ENCODE measurements at places on chromosomes 6 and 20.

DNA sequence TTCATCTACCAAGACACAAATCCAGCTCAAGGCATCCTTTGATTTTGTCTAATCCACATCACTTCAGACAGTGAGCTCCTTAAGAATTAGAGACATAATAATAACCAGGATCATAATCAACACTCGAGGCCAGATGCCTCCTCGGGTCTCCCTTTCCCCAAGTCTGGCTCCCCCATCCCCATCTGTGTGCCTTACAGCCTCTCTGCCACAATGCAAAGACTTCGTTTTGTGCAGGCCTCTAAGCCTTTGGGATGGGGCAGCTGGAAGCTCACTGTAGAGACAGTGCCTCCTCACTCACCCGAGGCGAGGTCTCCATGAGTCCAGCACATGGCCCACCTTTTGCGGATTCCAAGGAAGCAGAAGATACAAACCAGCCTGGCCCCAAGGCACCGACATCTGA is 30.3 kb downstream of the LRFN2 start:
- H3K4me3 ChIP-seq = no peak overlapping the region
- H3K4me1 ChIP-seq = no peaks in the 10 kb centered on the region
- H3K36me3 ChIP-seq = no peaks in the 10 kb centered on the region
- peaks cover 26% of the 10 kb centered on the region for H3K27me3 ChIP-seq
- ATAC-seq = no peak

DNA sequence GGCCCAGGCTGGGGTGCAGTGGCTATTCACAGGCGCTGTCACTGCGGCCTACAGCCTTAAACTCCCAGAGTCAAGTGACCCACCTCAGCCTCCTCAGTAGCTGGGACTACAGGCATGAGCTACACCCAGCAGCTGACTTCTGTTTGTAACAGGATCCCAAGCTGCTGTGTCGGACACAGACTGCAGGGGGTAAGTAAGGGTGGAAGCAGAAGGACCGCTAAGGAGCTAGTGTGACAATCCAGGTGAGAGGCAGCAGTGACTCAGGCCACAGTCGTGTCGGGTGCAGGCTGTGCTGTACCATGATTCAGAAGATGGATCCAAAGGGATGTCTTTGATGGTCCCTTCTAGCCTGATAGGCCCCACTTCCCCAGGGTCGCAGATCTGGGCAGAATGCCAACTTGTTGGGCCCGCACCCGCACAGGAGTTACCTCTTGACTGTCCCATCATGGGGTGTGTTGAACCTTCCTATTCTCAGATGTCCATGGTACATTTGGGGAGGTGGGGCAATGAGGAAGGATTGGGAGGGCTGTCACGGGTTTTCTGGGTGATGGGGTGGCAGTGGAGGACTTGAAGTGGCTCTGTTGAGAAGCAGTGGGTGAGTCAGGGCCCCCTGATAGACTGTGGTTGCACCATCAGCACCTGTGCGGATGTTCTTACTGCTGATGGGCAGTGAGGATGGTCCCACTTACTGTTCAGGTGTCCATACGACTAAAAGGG is 25.3 kb downstream of the AAR2 start:
- H3K36me3 ChIP-seq = peaks cover 8% of the 10 kb centered on the region
- no peaks in the 10 kb centered on the region for H3K4me1 ChIP-seq
- ATAC-seq = no peak
- H3K27me3 ChIP-seq = no peaks in the 10 kb centered on the region
- H3K4me3 ChIP-seq = no peak overlapping the region

- H3K27me3 ChIP-seq = no peaks in the 10 kb centered on the region
- peak; percentile 76 for ATAC-seq
- H3K4me3 ChIP-seq = peak overlapping the region; percentile 31
- peaks cover 9% of the 10 kb centered on the region for H3K4me1 ChIP-seq
- no peaks in the 10 kb centered on the region for H3K36me3 ChIP-seq
- H3K27ac ChIP-seq = no peak overlapping the region
Observed at GRCh38 chr6:166989427-166990032, 9.7 kb upstream of the CEP43 start.

GRCh38 chr6:107488875-107489635 is 862 bp upstream of the SOBP start:
- H3K27me3 ChIP-seq = peaks cover 33% of the 10 kb centered on the region
- peaks cover 26% of the 10 kb centered on the region for H3K4me1 ChIP-seq
- H3K27ac ChIP-seq = peak overlapping the region; percentile 64
- H3K4me3 ChIP-seq = peak overlapping the region; percentile 87
- H3K36me3 ChIP-seq = no peaks in the 10 kb centered on the region

DNA sequence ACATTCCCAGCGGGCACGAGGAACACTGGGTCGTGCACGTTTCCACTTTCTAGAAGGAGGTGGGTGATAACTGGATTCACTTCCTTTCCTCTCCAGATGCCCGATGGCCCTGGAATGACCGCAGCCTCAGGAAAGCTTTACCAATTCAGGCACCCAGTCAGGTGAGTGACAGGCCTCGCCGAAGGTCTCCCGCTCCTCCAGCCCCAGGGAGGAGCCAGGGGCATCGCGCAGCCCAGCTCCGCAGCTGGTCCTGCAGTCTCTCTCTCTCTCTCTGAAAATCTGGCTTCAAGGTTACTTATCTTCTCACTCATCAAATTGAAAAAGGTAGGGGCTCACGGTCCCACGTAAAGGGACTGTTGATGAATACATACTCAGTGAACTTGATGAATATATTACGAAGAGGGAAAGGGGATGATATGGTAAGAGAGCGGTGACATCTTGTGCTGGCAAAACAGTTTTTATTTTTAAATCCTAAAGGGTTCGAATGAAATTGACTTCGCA is 891 bp downstream of the RIPPLY2 start:
- no peaks in the 10 kb centered on the region for H3K36me3 ChIP-seq
- no peak overlapping the region for H3K27ac ChIP-seq
- H3K4me1 ChIP-seq = peaks cover 20% of the 10 kb centered on the region
- H3K27me3 ChIP-seq = peaks cover 68% of the 10 kb centered on the region
- ATAC-seq = no peak

DNA sequence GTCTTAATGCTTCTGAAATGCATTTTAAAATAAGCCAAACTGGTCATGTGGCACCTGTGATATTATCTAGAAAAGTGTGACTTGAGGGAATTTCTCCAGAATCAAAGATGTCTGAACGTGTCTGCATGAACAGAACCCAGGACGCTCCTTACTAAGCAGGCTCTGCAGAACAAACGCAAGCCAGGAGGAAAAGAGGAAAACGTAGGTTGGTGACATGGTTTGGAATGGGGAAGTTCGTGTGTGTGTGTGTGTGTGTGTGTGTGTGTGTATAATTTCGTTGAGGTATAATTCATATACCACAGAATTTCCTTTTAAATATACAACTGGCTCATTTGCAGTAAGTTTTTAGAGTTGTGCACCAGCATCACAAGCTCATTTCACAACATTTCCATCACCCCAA is 200.5 kb upstream of the FOXQ1 start:
- H3K27ac ChIP-seq = no peak overlapping the region
- H3K4me1 ChIP-seq = no peaks in the 10 kb centered on the region
- no peak for ATAC-seq
- H3K27me3 ChIP-seq = peaks cover 12% of the 10 kb centered on the region
- H3K4me3 ChIP-seq = no peak overlapping the region

DNA sequence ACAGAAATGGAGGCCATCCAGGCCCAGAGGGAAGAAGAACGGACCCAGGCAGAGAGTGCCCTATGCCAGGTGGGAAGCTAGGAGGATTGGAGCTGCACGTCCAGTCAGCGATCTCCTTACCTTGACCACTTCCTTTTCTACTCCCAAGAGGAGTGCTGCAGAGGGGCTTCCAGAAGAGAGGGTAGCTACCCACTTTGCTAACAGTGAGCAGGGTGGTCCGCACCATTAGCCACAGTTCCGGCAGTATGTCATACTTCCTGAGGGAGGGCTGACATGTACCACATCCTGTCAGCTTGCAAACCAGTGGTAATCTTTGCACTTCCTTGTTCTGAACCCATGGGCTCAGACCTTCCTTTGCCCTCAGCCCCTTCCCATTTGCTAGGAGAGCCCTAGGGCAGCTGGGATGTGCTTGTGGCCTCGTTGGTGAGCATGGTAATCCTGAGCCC is 35.4 kb downstream of the CEP250 start:
- no peaks in the 10 kb centered on the region for H3K27me3 ChIP-seq
- ATAC-seq = peak; percentile 100
- H3K4me3 ChIP-seq = peak overlapping the region; percentile 100
- peaks cover 42% of the 10 kb centered on the region for H3K36me3 ChIP-seq

DNA sequence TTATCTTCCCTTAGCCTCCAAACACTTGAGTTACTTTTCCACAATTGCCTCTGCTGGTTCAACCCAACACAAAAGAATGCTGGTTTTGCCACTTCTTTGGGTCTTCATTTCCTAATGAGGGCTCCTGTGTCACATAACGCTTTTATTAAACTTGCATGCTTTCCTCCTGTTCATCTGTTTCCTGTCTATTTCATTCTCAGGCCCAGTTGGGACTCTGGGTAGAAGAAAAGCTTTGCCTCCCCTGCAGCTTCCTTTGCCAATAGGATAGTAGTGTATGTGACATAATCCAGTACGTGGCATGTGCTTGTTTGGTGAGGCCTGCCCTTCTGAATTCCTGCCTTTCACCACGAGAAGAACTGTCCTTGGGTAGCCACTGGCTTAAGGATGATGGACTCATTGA is 529.3 kb upstream of the AGPAT4 start:
- no peak for ATAC-seq
- H3K27me3 ChIP-seq = no peaks in the 10 kb centered on the region
- H3K36me3 ChIP-seq = no peaks in the 10 kb centered on the region
- no peaks in the 10 kb centered on the region for H3K4me1 ChIP-seq

GRCh38 chr6:163823577-163823976 is 409.1 kb downstream of the QKI start:
- peaks cover 28% of the 10 kb centered on the region for H3K27me3 ChIP-seq
- H3K27ac ChIP-seq = no peak overlapping the region
- H3K4me3 ChIP-seq = no peak overlapping the region
- ATAC-seq = no peak

GRCh38 chr20:32278199-32278643 is 770 bp downstream of the KIF3B start:
- no peaks in the 10 kb centered on the region for H3K27me3 ChIP-seq
- H3K4me3 ChIP-seq = peak overlapping the region; percentile 87

DNA sequence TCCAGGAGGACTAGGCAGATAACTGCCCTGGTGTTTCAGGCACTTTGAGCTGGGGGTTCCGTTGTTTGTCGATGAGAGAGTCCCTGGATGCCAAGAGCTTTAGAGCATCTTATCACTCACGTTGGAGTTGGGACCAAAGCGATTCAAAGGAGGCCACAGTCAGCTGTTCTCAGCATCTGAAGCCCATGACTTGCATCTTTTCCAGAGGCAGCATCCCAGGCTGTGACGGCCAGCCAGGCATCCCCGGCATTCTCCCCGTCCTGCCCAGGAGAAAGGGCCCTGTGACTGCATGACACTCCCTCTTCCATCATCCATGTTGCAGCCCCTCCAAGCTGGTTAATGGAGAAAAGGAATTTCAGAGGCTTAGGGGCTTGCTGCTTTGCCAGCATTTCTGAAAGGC is 520.3 kb downstream of the CDH26 start:
- no peak overlapping the region for H3K27ac ChIP-seq
- no peaks in the 10 kb centered on the region for H3K27me3 ChIP-seq
- H3K4me3 ChIP-seq = no peak overlapping the region
- no peaks in the 10 kb centered on the region for H3K4me1 ChIP-seq

DNA sequence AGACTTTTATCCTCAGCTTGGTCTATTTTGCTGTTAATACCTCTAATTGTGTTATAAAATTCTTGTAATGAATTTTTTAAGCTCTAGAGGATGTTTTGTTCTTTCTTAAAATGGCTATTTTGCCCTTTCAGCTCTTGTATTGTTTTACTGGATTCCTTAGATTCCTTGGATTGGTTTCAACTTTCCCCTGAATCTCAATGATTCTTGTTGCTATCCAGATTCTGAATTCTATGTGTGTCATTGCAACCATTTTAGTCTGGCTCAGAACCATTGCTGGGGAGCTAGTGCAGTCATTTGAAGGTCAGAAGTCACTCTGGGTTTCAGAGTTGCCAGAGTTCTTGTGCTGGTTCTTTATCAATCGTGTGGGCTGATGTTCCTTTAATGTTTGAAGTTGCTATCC is 37.1 kb downstream of the OTOR start:
- no peak for ATAC-seq
- peaks cover 22% of the 10 kb centered on the region for H3K27me3 ChIP-seq
- H3K4me3 ChIP-seq = no peak overlapping the region
- H3K36me3 ChIP-seq = no peaks in the 10 kb centered on the region
- H3K27ac ChIP-seq = no peak overlapping the region

DNA sequence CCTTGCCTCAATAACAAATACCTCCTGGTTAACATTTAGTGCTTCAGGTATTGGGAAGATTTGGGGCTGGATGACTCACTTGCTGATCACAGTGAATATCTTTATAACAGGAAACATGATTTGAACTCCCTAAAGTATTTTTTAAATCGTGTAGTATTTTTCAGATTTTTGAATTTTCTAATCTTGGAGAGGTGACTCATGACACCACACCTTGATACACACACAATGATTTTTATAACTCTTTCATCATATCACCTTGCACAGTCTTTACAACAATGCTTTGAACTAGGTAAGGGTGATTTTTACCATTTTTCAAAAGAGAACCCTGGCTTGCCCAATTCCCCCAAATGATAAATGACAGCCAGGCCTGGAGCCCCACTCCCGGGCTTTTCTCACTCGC is 273.5 kb downstream of the UST start:
- no peak for ATAC-seq
- peak overlapping the region; percentile 67 for H3K27ac ChIP-seq
- no peak overlapping the region for H3K4me3 ChIP-seq
- H3K27me3 ChIP-seq = no peaks in the 10 kb centered on the region

GRCh38 chr6:2695454-2696095 is 55.1 kb downstream of the MYLK4 start:
- H3K27me3 ChIP-seq = peaks cover 10% of the 10 kb centered on the region
- H3K4me1 ChIP-seq = no peaks in the 10 kb centered on the region
- H3K27ac ChIP-seq = no peak overlapping the region
- no peaks in the 10 kb centered on the region for H3K36me3 ChIP-seq
- ATAC-seq = no peak

- no peak overlapping the region for H3K27ac ChIP-seq
- no peak for ATAC-seq
- no peaks in the 10 kb centered on the region for H3K27me3 ChIP-seq
Observed at GRCh38 chr20:53515749-53516148, 77.9 kb downstream of the ZNF217 start.

- peak; percentile 41 for ATAC-seq
- peak overlapping the region; percentile 75 for H3K27ac ChIP-seq
- H3K36me3 ChIP-seq = peaks cover 65% of the 10 kb centered on the region
- no peak overlapping the region for H3K4me3 ChIP-seq
- H3K27me3 ChIP-seq = no peaks in the 10 kb centered on the region
Observed at GRCh38 chr6:2883673-2884072, 19.4 kb downstream of the SERPINB9 start.

DNA sequence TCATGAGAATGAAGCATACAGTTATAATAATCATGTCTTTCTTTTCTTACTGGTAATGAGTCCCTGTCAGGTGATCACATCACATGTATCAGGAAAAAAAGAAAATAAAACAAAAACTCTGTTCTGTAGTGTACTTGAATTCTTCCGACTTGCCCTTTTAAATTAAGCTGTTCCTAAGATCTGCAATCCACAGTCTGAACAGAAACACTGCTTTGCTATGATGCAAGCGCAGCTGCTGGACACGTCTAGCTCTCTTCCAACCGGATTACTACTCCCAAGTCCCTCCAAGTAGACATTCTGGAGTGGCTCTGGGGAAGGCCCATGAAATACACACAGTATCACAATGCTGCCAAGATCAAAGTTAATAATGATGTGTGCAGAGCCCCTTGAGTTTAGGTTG is 83.7 kb downstream of the FYN start:
- no peak overlapping the region for H3K27ac ChIP-seq
- peaks cover 30% of the 10 kb centered on the region for H3K36me3 ChIP-seq
- H3K4me1 ChIP-seq = peaks cover 27% of the 10 kb centered on the region
- no peak for ATAC-seq
- H3K4me3 ChIP-seq = no peak overlapping the region
- H3K27me3 ChIP-seq = no peaks in the 10 kb centered on the region

GRCh38 chr6:108996208-108996607 is 98.4 kb downstream of the SESN1 start:
- no peak overlapping the region for H3K27ac ChIP-seq
- ATAC-seq = no peak
- H3K27me3 ChIP-seq = no peaks in the 10 kb centered on the region
- no peak overlapping the region for H3K4me3 ChIP-seq

Measured in stimulated activated memory B cell treated with anti-CD40 and anti-IgM and Interleukin-4, amounts not matched to agents 10 μg/mL and 1 μg/mL and 100 μg/mL, for 72 hours (primary cell).